ENCODE measurements at places on chromosomes 2 and 18.

DNA sequence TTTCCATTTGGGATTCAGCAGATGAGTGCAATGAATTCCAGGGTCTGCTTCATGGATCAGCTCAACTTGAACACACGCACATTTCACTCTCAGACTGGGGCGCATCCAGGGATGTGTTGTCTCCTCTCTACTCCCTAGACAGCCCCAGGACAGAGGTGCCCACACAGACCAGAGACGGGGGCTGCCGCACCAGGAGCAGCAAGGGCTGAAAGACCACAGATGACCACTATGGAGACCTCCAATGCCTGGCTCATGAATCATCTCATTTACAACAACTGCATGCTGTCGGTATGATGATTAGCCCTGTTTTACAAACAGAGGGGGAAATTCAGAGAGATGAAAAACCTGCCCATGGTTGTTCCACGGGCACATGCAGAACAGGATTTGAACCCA, 63.1 kb downstream of the CYP26B1 start:
- DNase-seq = no peak

- no peak for DNase-seq
These were observed 30.3 kb downstream of the SERPINE2 start for GRCh38 chr2:224008702-224009261.

DNA sequence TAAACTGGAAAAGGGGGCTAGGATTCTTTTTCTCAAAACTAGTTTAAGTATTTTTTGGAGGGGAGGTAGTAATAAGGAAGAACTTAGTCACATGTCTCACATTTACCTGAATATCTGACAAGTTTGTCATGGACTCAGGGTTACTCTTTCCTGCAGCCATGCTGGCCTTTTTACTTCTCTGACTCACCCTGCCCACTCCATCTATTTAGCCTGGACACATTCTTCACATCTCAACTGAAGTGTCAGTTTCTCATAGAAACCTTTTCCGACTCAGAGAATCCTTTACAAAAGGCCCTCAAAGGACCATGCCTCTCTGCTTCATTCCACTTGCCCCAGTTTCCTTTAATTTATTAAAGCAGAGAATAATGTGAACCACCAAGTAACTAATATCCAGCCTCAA, 42.6 kb downstream of the SCN7A start:
- DNase-seq = no peak

DNA sequence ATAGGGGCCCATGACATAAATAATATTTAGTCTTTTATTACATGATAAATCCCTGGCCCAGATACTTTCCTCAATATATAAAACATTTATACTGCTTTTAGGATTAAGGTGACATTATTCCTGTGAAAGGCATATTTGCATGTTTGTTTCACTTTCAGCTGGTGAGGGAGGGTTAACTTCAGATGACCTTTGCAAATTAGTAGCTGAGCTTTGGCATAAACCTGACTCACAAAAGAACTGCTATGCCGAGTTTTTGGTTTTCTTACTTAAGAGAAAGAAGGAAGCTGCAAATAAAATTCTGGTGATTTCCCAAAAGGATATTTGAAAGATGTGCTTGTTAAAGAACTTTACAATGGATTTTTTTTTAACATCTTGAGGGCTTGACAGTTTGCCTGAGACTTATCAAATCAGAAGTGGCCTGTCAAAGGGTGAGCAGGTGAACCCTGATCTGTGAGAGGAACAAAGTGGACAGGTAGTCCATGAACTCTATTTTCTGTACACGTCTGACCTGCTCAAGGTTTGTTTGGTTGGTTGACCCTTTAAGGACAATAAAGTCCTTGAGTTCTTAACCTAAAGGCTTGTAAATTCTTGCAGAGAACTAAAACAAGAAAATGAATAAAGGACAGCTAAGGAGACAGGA, 93.5 kb downstream of the FAM124B start:
- no peak for DNase-seq

- no peak for DNase-seq
These were observed 46.6 kb upstream of the XIRP2 start for GRCh38 chr2:166841679-166842078.

- DNase-seq = peak; percentile 56
These were observed 53.8 kb downstream of the TGOLN2 start for GRCh38 chr2:85273738-85274731.

- no peak for DNase-seq
These were observed 110.1 kb downstream of the MCFD2 start for GRCh38 chr2:46805401-46805951.

Data from fibroblast of gingiva (primary cell).